ENCODE measurements at places on chromosomes 6 and 20. TPM values are rescaled to one million over a fixed set of nuclear protein-coding genes. Genes with fewer than 3 reads are reported as not detected.
A peak's percentile ranks its signal among the peaks of the same experiment; 100 is the strongest.

Gene GSTA3
- total RNA-seq = not detected

Gene MEI4
- total RNA-seq = 1.5 TPM

DNA sequence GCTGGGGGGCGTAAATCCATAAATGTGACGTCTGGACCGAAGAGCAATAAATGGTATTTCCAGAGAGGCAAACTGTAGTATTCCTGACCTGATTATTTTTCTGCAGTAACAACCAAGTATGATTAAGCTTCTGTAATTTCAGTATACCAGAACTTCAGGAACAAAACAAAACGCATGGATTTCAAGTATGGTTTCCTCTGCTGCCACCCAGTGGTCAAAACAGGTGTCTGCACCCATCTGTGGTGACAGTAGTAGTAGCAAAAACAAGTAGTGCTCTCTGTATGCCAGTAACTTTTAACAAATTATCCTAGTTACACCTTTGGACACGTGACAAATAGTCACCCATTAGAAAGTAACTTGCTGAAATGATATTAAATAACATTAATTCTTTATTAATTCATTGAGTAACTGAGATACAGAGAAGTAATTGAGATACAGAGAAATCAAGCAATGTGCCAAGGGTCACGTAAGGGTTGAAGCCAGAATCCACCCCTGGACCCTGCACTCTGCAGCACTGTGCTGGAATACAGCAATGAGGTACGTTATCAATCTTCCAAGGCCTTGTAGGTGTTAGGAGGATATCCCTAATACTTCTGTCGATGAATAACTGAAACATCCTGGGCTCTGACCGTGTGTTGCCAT is 7.9 kb downstream of the CALHM4 start:
- H3K36me3 ChIP-seq = no peaks in the 10 kb centered on the region
- H3K4me1 ChIP-seq = peaks cover 46% of the 10 kb centered on the region
- no peak overlapping the region for H3K4me3 ChIP-seq
- peaks cover 10% of the 10 kb centered on the region for H3K27me3 ChIP-seq
- peak overlapping the region; percentile 15 for H3K27ac ChIP-seq
- peak; percentile 82 for DNase-seq

DNA sequence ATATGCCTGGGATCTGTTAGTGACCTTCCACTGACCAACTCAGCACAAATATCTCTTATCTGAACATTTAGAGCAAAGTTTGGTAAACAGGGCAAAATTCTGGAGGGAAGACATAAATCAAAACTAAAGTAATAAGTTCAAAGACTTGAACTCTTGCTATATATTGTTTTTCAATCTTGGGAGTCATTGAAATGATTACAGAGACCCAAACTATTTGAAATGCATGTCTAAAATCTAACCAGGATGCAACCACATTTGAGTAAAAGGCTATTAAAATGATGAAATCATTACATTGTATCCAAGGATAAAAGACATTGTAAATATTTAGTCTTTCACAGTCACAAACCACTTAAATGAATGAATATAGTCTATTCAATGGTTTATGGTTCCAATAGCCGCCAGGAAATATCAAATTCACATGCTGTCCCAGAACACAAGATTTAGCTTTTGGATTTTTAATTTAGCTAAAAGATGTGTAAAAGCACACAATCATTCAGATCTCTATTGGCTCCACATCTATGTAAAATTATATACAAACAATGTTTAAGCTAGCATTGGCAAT is 256.6 kb upstream of the EPHA7 start:
- no peak overlapping the region for H3K27ac ChIP-seq
- no peak overlapping the region for H3K4me3 ChIP-seq
- peaks cover 10% of the 10 kb centered on the region for H3K4me1 ChIP-seq
- no peak for DNase-seq
- H3K27me3 ChIP-seq = no peaks in the 10 kb centered on the region
- no peaks in the 10 kb centered on the region for H3K36me3 ChIP-seq

- no peaks in the 10 kb centered on the region for H3K4me1 ChIP-seq
- no peak for DNase-seq
- no peak overlapping the region for H3K4me3 ChIP-seq
- H3K27ac ChIP-seq = no peak overlapping the region
- H3K27me3 ChIP-seq = peaks cover 32% of the 10 kb centered on the region
- H3K36me3 ChIP-seq = no peaks in the 10 kb centered on the region
Observed at GRCh38 chr20:21272679-21273078, 30.5 kb upstream of the XRN2 start.

Gene TFAP2C
- 10.3 TPM for total RNA-seq

DNA sequence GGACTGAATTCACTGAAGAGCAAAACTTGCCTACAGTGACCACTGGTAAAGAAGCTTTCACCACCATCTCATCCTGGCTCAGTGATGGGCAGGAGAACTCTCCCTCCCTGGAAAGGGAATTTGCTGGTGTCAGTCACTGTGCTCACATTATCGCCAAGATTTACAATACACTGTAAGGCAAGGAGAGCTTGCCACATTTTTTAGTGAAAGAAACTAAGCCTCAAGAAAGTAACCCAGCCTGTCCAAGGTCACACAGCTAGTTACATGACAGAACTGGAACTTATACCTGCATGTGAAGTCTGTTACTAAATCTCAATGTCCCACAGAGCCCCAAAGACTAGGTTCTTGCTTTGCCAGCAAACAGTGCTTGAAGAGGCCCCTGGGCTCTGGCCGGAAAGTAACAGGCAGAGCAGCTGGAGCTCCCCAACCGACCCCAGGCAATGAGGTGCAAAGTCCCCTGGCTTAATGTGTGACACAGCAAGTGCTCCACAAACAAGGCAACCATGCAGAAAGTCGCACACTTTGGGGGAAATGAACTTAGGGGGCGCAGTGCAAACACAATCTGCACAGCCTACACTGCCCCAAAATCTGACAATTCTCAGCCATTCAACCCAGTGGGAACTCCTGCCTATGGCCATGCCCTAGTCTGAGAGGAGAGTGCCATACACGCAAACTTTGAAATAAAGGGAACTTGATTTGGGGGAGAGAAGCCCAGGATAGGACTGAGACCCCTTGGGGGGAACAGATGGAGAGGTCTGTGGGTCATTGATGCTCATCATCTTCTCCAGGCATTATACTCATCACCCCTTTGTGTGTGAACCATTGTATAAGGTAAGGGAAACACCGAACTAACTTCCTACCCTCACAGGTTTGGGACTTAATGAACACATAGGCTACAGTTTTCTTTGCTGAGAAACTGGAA is 1.9 kb downstream of the BCL2L1 start:
- no peaks in the 10 kb centered on the region for H3K27me3 ChIP-seq
- H3K27ac ChIP-seq = peak overlapping the region; percentile 98
- DNase-seq = no peak
- H3K36me3 ChIP-seq = peaks cover 21% of the 10 kb centered on the region
- peak overlapping the region; percentile 82 for H3K4me3 ChIP-seq
- H3K4me1 ChIP-seq = peaks cover 66% of the 10 kb centered on the region

Gene EDN3
- 17.6 TPM for total RNA-seq

GRCh38 chr6:136524339-136524935 is 25.8 kb downstream of the MAP7 start:
- H3K27ac ChIP-seq = no peak overlapping the region
- no peak overlapping the region for H3K4me3 ChIP-seq

DNA sequence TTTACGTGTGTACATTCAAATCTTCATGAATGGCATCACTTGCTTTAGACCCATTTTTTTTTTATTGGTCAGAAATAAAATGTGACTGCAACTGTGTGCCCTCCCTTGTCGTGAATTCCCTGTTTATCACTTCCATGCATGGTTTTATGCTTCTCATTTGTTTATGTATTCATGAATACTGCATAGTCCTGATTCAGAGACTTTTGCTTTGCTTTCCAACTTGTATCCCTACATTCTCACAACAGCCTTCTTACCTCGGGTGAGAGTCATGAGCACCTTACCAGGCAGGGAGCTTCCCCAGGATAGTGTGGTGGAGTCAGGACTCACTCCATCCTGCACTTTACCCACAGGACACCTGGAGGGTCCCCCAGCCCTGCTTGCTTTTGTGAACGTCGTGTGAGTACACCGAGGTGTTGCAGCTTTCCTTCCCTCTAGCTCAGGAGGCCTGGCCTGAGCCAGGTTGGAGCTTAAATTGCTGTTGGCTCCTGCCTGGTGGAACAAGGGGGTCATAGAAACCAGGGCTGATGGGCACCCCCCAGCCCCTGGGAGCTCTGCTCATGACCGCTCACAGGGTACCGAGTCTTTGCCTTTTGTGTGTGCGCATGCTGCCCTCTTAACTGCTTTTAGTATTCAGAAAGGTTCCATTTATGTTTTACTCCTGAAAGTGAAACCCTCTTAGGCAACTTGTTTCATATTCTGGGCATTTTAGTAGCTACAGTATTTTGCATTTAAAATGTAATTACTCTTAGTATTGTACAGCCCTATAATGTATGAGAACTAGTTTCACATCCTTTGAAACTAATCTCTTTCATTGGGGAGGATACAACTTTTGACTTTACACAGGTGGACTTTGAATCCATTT is 66.0 kb downstream of the CDS2 start:
- no peak overlapping the region for H3K4me3 ChIP-seq
- no peaks in the 10 kb centered on the region for H3K27me3 ChIP-seq
- peaks cover 1% of the 10 kb centered on the region for H3K4me1 ChIP-seq
- peaks cover 6% of the 10 kb centered on the region for H3K36me3 ChIP-seq

- peaks cover 25% of the 10 kb centered on the region for H3K27me3 ChIP-seq
- no peak overlapping the region for H3K4me3 ChIP-seq
- H3K27ac ChIP-seq = no peak overlapping the region
- no peaks in the 10 kb centered on the region for H3K4me1 ChIP-seq
- no peaks in the 10 kb centered on the region for H3K36me3 ChIP-seq
Observed at GRCh38 chr6:160328447-160328846, 19.7 kb upstream of the SLC22A3 start.

GRCh38 chr6:41446907-41447545 is 99.2 kb upstream of the FOXP4 start:
- H3K36me3 ChIP-seq = no peaks in the 10 kb centered on the region
- H3K27me3 ChIP-seq = no peaks in the 10 kb centered on the region
- H3K27ac ChIP-seq = no peak overlapping the region
- no peak for DNase-seq

Gene NRM
- total RNA-seq = 36.1 TPM

- no peaks in the 10 kb centered on the region for H3K27me3 ChIP-seq
- no peak overlapping the region for H3K27ac ChIP-seq
- peaks cover 52% of the 10 kb centered on the region for H3K36me3 ChIP-seq
- H3K4me1 ChIP-seq = no peaks in the 10 kb centered on the region
- H3K4me3 ChIP-seq = no peak overlapping the region
- no peak for DNase-seq
Observed at GRCh38 chr6:63705707-63706106, 70.1 kb downstream of the PHF3 start.

DNA sequence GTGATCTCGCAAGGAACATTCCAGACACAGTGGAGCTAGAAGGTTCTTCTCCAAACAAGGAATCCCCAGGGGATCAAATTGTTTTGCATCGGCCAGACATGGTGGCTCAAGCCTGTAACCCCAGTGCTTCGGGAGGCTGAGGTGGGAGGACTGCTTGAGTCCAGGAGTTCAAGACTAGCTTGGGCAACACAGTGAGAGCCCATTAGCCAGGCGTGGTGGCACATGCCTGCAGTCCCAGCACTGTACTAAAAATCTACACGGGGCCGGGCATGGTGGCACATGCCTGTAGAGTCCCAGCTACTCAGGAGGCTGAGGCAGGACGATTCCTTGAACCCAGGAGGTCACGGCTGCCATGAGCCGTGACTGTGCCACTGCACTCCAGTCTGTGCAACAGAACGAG is 15.3 kb downstream of the GMEB2 start:
- H3K36me3 ChIP-seq = peaks cover 28% of the 10 kb centered on the region
- H3K27me3 ChIP-seq = no peaks in the 10 kb centered on the region
- no peak overlapping the region for H3K27ac ChIP-seq
- no peaks in the 10 kb centered on the region for H3K4me1 ChIP-seq

Gene NKX2-4
- total RNA-seq = not detected

GRCh38 chr6:10425975-10426780 is 11.3 kb upstream of the TFAP2A start:
- peaks cover 49% of the 10 kb centered on the region for H3K4me1 ChIP-seq
- peak overlapping the region; percentile 74 for H3K4me3 ChIP-seq
- H3K27me3 ChIP-seq = peaks cover 47% of the 10 kb centered on the region
- peak overlapping the region; percentile 90 for H3K27ac ChIP-seq
- DNase-seq = peak; percentile 72

GRCh38 chr6:34589691-34590090 is 33.6 kb upstream of the SPDEF start:
- no peak for DNase-seq
- H3K27me3 ChIP-seq = no peaks in the 10 kb centered on the region
- no peak overlapping the region for H3K27ac ChIP-seq
- H3K4me3 ChIP-seq = no peak overlapping the region
- peaks cover 9% of the 10 kb centered on the region for H3K4me1 ChIP-seq
- peaks cover 8% of the 10 kb centered on the region for H3K36me3 ChIP-seq

Gene MRPS18B
- total RNA-seq = 30.2 TPM

Gene PAQR8
- 9.7 TPM for total RNA-seq

- no peaks in the 10 kb centered on the region for H3K27me3 ChIP-seq
- peaks cover 6% of the 10 kb centered on the region for H3K4me1 ChIP-seq
- H3K36me3 ChIP-seq = no peaks in the 10 kb centered on the region
- DNase-seq = no peak
Observed at GRCh38 chr6:4510317-4510716, 265.9 kb upstream of the CDYL start.

DNA sequence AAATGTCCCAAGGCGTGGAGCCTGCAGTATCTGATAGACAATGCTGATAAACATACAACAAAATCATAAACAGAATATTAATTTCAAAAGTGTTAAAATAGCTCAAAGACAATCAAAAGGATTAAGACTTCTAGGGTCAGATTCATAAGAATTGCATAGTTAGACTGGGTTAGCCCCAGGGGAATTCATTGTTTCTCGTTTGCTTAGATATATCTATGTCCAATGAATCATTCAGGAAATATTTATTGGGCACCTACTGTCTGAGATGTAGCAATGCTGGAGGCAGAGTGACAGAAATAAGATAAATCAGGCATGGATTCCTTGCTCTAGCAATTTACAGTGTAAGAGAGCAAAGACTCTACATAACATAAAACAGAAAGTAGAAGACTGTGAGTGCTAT is 124.4 kb upstream of the PRL start:
- H3K27ac ChIP-seq = no peak overlapping the region
- no peak overlapping the region for H3K4me3 ChIP-seq
- DNase-seq = no peak

- H3K4me3 ChIP-seq = no peak overlapping the region
- H3K27me3 ChIP-seq = no peaks in the 10 kb centered on the region
- peaks cover 15% of the 10 kb centered on the region for H3K4me1 ChIP-seq
- H3K27ac ChIP-seq = peak overlapping the region; percentile 13
- no peak for DNase-seq
Observed at GRCh38 chr20:15512916-15513315, 1060.3 kb downstream of the KIF16B start.

Gene GNMT
- total RNA-seq = 1.2 TPM

GRCh38 chr6:10882657-10883171 is 873 bp upstream of the GCM2 start:
- peak overlapping the region; percentile 49 for H3K4me3 ChIP-seq
- DNase-seq = no peak
- peaks cover 10% of the 10 kb centered on the region for H3K4me1 ChIP-seq
- H3K27me3 ChIP-seq = peaks cover 84% of the 10 kb centered on the region
- no peaks in the 10 kb centered on the region for H3K36me3 ChIP-seq
- no peak overlapping the region for H3K27ac ChIP-seq

Gene HLA-DMB
- not detected for total RNA-seq

- DNase-seq = no peak
- H3K4me1 ChIP-seq = peaks cover 22% of the 10 kb centered on the region
- no peak overlapping the region for H3K27ac ChIP-seq
- no peak overlapping the region for H3K4me3 ChIP-seq
- no peaks in the 10 kb centered on the region for H3K36me3 ChIP-seq
- peaks cover 2% of the 10 kb centered on the region for H3K27me3 ChIP-seq
Observed at GRCh38 chr6:166745801-166746668, 119.0 kb upstream of the RPS6KA2 start.
